ENCODE measurements at places on chromosomes 7 and 10.

GRCh38 chr7:101163279-101164070 lies 1.9 kb downstream of the VGF start:
- no peak for DNase-seq

- DNase-seq, result peak; percentile 66
Observed at GRCh38 chr10:125782616-125783015, 7.0 kb upstream of the MMP21 start.

GRCh38 chr7:158710651-158711102 lies 6.1 kb upstream of the NCAPG2 start:
- DNase-seq, result no peak

DNA sequence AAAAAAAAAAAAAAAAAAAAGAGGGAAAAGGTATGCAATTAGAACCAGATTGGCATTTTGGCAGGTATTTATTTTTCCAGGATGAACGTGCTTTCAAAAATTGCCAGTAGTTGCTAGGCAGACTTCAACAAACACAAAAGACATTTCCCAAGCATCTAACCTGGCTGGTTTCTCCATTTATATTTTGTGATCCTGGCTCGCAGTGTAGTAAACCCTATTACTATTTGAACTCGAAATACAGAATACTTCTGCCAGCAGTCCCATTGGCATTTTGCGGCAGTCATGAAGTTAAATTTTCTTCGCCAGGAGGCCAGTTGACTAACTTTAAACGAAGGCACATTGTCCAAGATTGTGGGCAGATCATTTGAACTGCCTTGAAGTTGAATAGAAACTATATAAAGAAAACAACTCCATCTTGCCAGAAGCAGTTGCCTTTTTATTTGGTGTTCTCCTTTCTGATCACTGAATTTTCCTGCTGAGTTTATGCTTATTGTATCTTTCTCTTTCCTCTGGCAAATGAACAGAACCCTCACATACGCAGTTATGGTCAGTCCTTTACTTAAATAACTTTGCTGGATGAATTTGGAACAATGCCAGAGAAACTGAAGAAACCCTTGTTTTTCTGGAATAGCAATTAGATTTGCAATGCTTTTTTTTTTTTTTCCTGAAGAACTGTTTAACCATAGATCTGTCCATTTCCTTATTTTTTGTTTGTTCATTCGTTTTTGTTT lies 132.9 kb downstream of the BICC1 start:
- DNase-seq, result peak; percentile 45

- DNase-seq, result no peak
Observed at GRCh38 chr7:2838873-2839578, 5.1 kb downstream of the GNA12 start.
